ENCODE measurements at places on chromosomes 13 and 19. TPM values are rescaled to one million over a fixed set of nuclear protein-coding genes. Genes with fewer than 3 reads are reported as not detected.

Gene CYP4F12
- not detected for total RNA-seq

Gene DIAPH3
- 19.6 TPM for total RNA-seq

Gene TARM1
- total RNA-seq: not detected

Gene NKPD1
- total RNA-seq: under 0.01 TPM

Gene PODNL1
- total RNA-seq: 2.5 TPM

Gene DOHH
- 15.9 TPM for total RNA-seq

Gene TFDP1
- 76.1 TPM for total RNA-seq

Gene DOCK9
- total RNA-seq: 17.0 TPM

Gene SRRM5
- total RNA-seq: 0.17 TPM

Gene PNMA8A
- 2.5 TPM for total RNA-seq

Gene PDX1
- total RNA-seq: not detected

Gene TNFRSF19
- total RNA-seq: 117 TPM

Gene PLK5
- total RNA-seq: not detected

Gene ZNF528
- total RNA-seq: 30.4 TPM

Gene SBK3
- total RNA-seq: not detected

Gene HSH2D
- not detected for total RNA-seq

Gene ZNF677
- 17.4 TPM for total RNA-seq

Gene OR10H4
- total RNA-seq: not detected

Gene PDCD5
- 141 TPM for total RNA-seq

Gene CYP4F3
- not detected for total RNA-seq

Gene KCNN1
- total RNA-seq: 0.15 TPM

Gene ZNF180
- 8.8 TPM for total RNA-seq

Gene GPC5
- not detected for total RNA-seq

Gene CBLC
- total RNA-seq: not detected

All from smooth muscle cell of trachea (primary cell).